Thyroid gland (tissue), 4 donors: ENCODE measurements at places on chromosomes 6 and 20. TPM values are rescaled to one million over a fixed set of nuclear protein-coding genes. Genes with fewer than 3 reads are reported as not detected.

The SUMO4 gene
- 4.1 TPM for total RNA-seq

The MEP1A gene
- total RNA-seq: not detected

The GABRR1 gene
- total RNA-seq: not detected

DNA sequence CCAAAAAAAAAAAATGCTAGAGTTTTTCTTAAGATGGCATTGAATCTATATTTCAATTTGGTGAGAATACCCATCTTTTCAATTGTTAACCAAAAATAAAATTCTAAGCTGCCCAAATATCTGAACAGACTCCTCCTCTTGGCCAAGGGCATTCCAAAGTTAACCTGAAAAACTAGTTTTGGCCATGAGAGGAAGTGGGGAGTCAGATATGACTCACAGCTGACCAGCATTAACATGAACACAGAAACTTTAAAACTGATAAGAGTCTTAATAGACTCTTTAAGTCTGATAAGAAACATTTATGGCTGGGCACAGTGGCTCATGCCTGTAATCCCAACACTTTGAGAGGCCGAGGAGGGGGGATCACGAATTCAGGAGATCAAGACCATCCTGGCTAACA, 171.3 kb downstream of the FAXC start:
- no peaks in the 10 kb centered on the region for H3K4me1 ChIP-seq
- no peaks in the 10 kb centered on the region for H3K27me3 ChIP-seq
- H3K36me3 ChIP-seq: no peaks in the 10 kb centered on the region
- no peak for DNase-seq
- H3K27ac ChIP-seq: no peak overlapping the region
- H3K4me3 ChIP-seq: no peak overlapping the region

DNA sequence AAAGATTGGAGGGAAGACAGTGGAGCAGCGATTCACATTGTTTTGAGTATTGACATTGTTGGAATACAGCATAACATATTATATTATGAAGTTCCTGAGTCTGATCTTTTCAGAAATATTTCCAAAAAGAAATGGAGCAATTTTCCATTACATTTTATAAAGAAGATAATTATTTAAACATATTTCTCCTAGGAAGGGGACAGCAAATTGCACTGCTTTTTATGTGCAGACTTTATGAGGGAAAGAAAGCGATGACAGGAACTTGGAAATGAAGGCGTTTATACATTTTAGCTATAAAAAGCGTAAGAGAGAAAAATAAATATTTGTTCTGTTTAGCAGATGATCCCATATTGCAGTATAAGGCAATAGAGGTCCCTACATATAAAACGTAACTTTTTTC, 117.0 kb upstream of the EDN1 start:
- H3K4me1 ChIP-seq: no peaks in the 10 kb centered on the region
- no peak for DNase-seq
- no peaks in the 10 kb centered on the region for H3K27me3 ChIP-seq
- no peak overlapping the region for H3K4me3 ChIP-seq
- no peak overlapping the region for H3K27ac ChIP-seq
- no peaks in the 10 kb centered on the region for H3K36me3 ChIP-seq

GRCh38 chr6:75849329-75850025, 100.4 kb downstream of the MYO6 start:
- peak overlapping the region; percentile 6 for H3K27ac ChIP-seq
- H3K4me1 ChIP-seq: peaks cover 10% of the 10 kb centered on the region
- H3K4me3 ChIP-seq: no peak overlapping the region
- no peaks in the 10 kb centered on the region for H3K36me3 ChIP-seq
- peak; percentile 19 for DNase-seq
- no peaks in the 10 kb centered on the region for H3K27me3 ChIP-seq
